RWPE2 (cell line): ENCODE measurements at places on chromosomes 7 and 10.
A peak's percentile ranks its signal among the peaks of the same experiment; 100 is the strongest.

- no peak overlapping the region for H3K4me3 ChIP-seq
- H3K36me3 ChIP-seq, result no peaks in the 10 kb centered on the region
- no peaks in the 10 kb centered on the region for H3K27me3 ChIP-seq
- no peak for DNase-seq
These were observed 133.7 kb downstream of the FOXP2 start for GRCh38 chr7:114548081-114548980.

- DNase-seq, result no peak
- no peak overlapping the region for H3K4me3 ChIP-seq
- H3K27ac ChIP-seq, result no peak overlapping the region
- no peaks in the 10 kb centered on the region for H3K36me3 ChIP-seq
These were observed 7.0 kb upstream of the GNAI1 start for GRCh38 chr7:80127412-80128160.

- H3K27ac ChIP-seq, result peak overlapping the region; percentile 28
- H3K27me3 ChIP-seq, result no peaks in the 10 kb centered on the region
- peaks cover 32% of the 10 kb centered on the region for H3K4me1 ChIP-seq
- H3K36me3 ChIP-seq, result no peaks in the 10 kb centered on the region
These were observed 61.0 kb upstream of the NFE2L3 start for GRCh38 chr7:26090927-26091519.

GRCh38 chr7:106678795-106679152 lies 17.8 kb upstream of the CCDC71L start:
- no peaks in the 10 kb centered on the region for H3K36me3 ChIP-seq
- peak overlapping the region; percentile 31 for H3K27ac ChIP-seq
- DNase-seq, result no peak
- H3K4me3 ChIP-seq, result no peak overlapping the region

- H3K36me3 ChIP-seq, result peaks cover 50% of the 10 kb centered on the region
- no peaks in the 10 kb centered on the region for H3K27me3 ChIP-seq
- H3K4me3 ChIP-seq, result no peak overlapping the region
- DNase-seq, result no peak
- no peak overlapping the region for H3K27ac ChIP-seq
- H3K4me1 ChIP-seq, result no peaks in the 10 kb centered on the region
These were observed 29.6 kb downstream of the MKI67 start for GRCh38 chr10:128096486-128097199.

- DNase-seq, result no peak
- no peaks in the 10 kb centered on the region for H3K27me3 ChIP-seq
- no peaks in the 10 kb centered on the region for H3K4me1 ChIP-seq
- H3K27ac ChIP-seq, result no peak overlapping the region
- no peak overlapping the region for H3K4me3 ChIP-seq
- no peaks in the 10 kb centered on the region for H3K36me3 ChIP-seq
These were observed 112.1 kb upstream of the SDK1 start for GRCh38 chr7:3188946-3189345.

- peak; percentile 64 for DNase-seq
- H3K4me3 ChIP-seq, result no peak overlapping the region
- peaks cover 18% of the 10 kb centered on the region for H3K4me1 ChIP-seq
- H3K27ac ChIP-seq, result peak overlapping the region; percentile 58
- no peaks in the 10 kb centered on the region for H3K36me3 ChIP-seq
These were observed 32.9 kb upstream of the SDK1 start for GRCh38 chr7:3267966-3268690.

- no peak for DNase-seq
- no peaks in the 10 kb centered on the region for H3K27me3 ChIP-seq
- peaks cover 35% of the 10 kb centered on the region for H3K36me3 ChIP-seq
- no peak overlapping the region for H3K4me3 ChIP-seq
- peak overlapping the region; percentile 85 for H3K27ac ChIP-seq
- peaks cover 12% of the 10 kb centered on the region for H3K4me1 ChIP-seq
These were observed 3.2 kb downstream of the DNAJB6 start for GRCh38 chr7:157339777-157340677.

DNA sequence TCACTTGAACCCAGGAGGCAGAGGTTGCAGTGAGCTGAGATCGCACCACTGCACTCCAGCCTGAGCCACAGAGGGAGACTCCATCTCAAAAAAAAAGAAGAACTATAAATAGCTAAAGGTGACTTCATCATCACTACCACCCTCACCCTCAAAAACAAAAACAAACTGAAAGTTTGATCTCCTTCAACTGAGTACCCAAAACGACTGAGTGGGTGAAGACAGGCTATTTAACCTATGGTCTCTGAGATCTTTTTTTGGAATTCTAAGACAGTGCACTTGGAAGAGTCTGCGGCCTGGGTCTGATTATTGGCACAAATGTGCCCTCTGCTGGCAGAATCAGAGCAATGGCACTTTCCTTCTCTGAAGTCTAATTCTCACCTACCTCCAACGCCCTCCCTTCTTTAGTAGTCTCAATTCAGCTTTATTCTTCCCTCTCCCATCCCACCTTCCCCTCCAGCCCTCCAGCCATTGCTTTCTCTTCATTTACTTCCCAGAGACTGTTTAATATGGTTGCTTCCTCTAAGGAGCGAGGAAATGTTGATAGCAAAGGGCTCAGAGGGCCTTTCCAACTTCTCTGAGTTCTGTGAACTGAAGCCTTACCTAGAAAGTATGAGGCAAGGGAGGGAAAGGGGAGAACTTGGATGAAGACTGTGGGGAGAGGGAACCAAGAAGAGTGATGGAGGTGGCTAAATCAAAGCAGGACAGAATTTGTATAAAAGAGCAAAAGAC lies 2.9 kb upstream of the MYOZ1 start:
- no peak overlapping the region for H3K4me3 ChIP-seq
- no peak for DNase-seq
- no peak overlapping the region for H3K27ac ChIP-seq
- no peaks in the 10 kb centered on the region for H3K36me3 ChIP-seq
- H3K27me3 ChIP-seq, result no peaks in the 10 kb centered on the region

DNA sequence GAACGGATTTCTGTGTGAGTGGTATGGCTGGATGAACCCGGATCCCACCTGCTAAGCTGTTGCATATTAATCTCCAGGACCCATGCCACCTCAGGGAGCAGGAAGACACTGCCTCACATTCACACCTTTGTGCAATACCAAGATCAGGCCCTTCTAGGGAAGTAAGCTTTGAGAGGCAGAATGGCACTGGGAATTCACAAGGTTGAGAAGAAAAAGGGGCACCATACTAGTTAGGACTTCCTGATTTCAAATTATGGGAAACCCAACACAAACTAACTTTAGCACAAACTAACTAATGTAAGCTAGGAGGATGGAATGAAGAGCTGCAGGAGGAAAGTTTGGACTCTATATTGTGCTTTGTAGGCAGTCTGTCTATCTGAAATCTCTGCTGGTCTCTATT lies 71.3 kb downstream of the TBXAS1 start:
- no peaks in the 10 kb centered on the region for H3K27me3 ChIP-seq
- no peaks in the 10 kb centered on the region for H3K36me3 ChIP-seq
- no peak overlapping the region for H3K27ac ChIP-seq
- no peaks in the 10 kb centered on the region for H3K4me1 ChIP-seq

GRCh38 chr10:15630353-15630752 lies 89.4 kb downstream of the ITGA8 start:
- H3K27me3 ChIP-seq, result no peaks in the 10 kb centered on the region
- no peak for DNase-seq
- no peaks in the 10 kb centered on the region for H3K4me1 ChIP-seq
- H3K36me3 ChIP-seq, result no peaks in the 10 kb centered on the region
- H3K27ac ChIP-seq, result no peak overlapping the region

GRCh38 chr7:2287745-2288144 lies 26.5 kb downstream of the SNX8 start:
- H3K27me3 ChIP-seq, result no peaks in the 10 kb centered on the region
- no peak for DNase-seq
- no peaks in the 10 kb centered on the region for H3K36me3 ChIP-seq
- H3K4me3 ChIP-seq, result no peak overlapping the region

DNA sequence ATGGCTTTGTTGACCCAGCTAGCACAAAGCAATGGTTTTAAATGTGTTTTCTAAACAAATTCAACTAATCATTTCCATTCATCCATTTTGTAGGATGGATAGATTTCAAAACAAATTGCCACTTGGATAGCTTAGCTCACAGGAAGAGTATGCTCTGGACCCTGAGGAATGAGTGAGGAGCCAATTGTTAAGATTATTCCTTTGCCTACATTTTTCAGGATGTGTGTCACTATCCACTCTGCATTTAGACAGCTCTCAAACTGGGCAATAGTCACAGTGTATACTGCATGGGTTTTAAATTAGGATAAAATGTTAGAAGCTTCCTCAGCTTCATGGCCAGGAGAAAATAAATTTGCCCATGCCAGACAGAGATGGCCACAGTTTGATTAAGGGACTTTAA lies 605.6 kb upstream of the TEX47 start:
- H3K27me3 ChIP-seq, result no peaks in the 10 kb centered on the region
- DNase-seq, result no peak
- no peaks in the 10 kb centered on the region for H3K4me1 ChIP-seq
- H3K4me3 ChIP-seq, result no peak overlapping the region

DNA sequence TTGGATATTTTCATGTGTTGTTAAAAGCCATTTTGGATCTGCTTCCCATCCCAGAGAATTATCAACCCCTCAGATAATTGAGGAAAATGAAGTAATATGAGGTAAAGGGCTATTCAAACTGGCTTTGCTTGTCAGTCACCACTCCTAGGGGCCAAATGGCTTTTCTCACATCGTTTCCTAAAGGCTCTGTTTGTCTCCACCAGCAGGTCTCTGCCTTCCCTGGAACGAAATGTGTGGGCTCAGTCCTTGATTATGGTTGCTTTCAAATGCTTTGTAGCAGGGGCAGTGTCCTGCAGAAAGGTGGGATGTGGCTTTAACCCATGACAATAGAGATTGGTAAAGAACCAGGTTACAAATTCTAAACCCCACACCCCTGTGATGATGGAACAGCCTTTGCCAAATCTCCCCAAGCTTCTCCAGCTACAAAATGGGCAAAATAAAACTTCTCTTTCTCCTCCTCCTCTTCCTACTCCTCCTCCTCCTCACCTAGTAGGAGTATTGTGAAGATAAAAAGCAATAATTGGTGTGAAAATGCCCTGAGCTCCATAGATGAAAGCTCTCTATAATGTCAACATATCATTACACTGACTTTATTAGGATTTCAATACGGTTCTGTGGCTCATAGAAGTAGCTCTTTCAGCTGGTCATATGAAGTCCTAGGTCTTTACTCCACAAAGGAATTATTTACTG lies 127.6 kb downstream of the CHN2 start:
- no peak for DNase-seq
- H3K4me1 ChIP-seq, result no peaks in the 10 kb centered on the region
- H3K36me3 ChIP-seq, result no peaks in the 10 kb centered on the region
- H3K27ac ChIP-seq, result no peak overlapping the region

- DNase-seq, result no peak
- H3K36me3 ChIP-seq, result no peaks in the 10 kb centered on the region
- no peaks in the 10 kb centered on the region for H3K4me1 ChIP-seq
- H3K27ac ChIP-seq, result no peak overlapping the region
These were observed 77.1 kb downstream of the MTPN start for GRCh38 chr7:135900065-135900546.

- DNase-seq, result no peak
- H3K36me3 ChIP-seq, result peaks cover 92% of the 10 kb centered on the region
- H3K27ac ChIP-seq, result no peak overlapping the region
- no peak overlapping the region for H3K4me3 ChIP-seq
- no peaks in the 10 kb centered on the region for H3K27me3 ChIP-seq
- no peaks in the 10 kb centered on the region for H3K4me1 ChIP-seq
These were observed 32.9 kb upstream of the CRYGN start for GRCh38 chr7:151472644-151473380.

DNA sequence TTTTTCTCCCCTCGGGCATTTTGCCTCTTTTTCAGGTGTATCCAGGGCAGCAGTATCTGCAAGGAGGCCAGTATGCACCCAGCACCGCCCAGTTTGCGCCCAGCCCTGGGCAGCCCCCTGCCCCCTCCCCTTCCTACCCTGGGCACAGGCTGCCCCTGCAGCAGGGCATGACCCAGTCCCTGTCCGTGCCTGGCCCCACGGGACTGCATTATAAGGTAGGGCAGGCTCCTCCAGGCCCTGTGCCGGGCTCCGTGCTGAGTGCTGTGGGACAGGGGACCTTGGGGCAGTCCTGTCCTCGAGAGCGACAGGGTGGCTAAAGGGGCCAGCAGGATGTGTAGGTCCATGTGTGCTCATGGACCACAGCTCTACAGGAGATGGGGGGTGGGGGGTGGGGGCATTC lies 10.6 kb downstream of the ZMIZ2 start:
- H3K4me3 ChIP-seq, result no peak overlapping the region
- peaks cover 7% of the 10 kb centered on the region for H3K4me1 ChIP-seq
- peaks cover 46% of the 10 kb centered on the region for H3K36me3 ChIP-seq
- no peak overlapping the region for H3K27ac ChIP-seq

DNA sequence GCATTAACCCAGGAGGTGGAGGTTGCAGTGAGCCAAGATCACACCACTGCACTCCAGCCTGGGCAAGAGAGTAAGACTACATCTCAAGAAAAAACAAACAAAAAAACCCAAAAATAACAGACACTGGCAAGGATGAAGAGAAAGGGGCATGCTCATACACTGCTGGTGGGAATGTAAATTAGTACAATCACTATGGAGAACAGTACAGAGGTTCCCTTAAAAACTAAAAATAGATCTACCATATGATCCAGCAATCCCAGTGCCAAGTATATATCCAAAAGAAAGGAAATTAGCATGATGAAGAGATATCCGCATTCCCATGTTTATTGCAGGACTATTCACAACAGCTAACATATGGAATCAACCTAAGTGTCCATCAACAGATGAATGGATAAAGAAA lies 66.4 kb upstream of the PLA2G12B start:
- no peak overlapping the region for H3K4me3 ChIP-seq
- DNase-seq, result no peak
- H3K27me3 ChIP-seq, result no peaks in the 10 kb centered on the region
- no peaks in the 10 kb centered on the region for H3K4me1 ChIP-seq
- no peak overlapping the region for H3K27ac ChIP-seq
- peaks cover 58% of the 10 kb centered on the region for H3K36me3 ChIP-seq

GRCh38 chr7:118938845-118939244 lies 714.3 kb downstream of the ANKRD7 start:
- H3K27me3 ChIP-seq, result no peaks in the 10 kb centered on the region
- no peak for DNase-seq
- no peak overlapping the region for H3K4me3 ChIP-seq
- no peak overlapping the region for H3K27ac ChIP-seq
- H3K36me3 ChIP-seq, result no peaks in the 10 kb centered on the region

GRCh38 chr10:103854686-103855391 lies 537 bp downstream of the SH3PXD2A start:
- H3K27ac ChIP-seq, result peak overlapping the region; percentile 89
- peaks cover 43% of the 10 kb centered on the region for H3K4me1 ChIP-seq

GRCh38 chr10:61942604-61943461 lies 41.3 kb downstream of the ARID5B start:
- peaks cover 18% of the 10 kb centered on the region; the same call in 1 of the 2 replicates for H3K36me3 ChIP-seq
- no peaks in the 10 kb centered on the region for H3K27me3 ChIP-seq
- peak overlapping the region; percentile 12 for H3K4me3 ChIP-seq
- H3K27ac ChIP-seq, result peak overlapping the region; percentile 90

- H3K4me3 ChIP-seq, result no peak overlapping the region
- H3K27ac ChIP-seq, result no peak overlapping the region
- H3K4me1 ChIP-seq, result no peaks in the 10 kb centered on the region
- H3K27me3 ChIP-seq, result no peaks in the 10 kb centered on the region
- no peak for DNase-seq
- H3K36me3 ChIP-seq, result no peaks in the 10 kb centered on the region
These were observed 59.6 kb downstream of the PTPRN2 start for GRCh38 chr7:158527915-158528502.

DNA sequence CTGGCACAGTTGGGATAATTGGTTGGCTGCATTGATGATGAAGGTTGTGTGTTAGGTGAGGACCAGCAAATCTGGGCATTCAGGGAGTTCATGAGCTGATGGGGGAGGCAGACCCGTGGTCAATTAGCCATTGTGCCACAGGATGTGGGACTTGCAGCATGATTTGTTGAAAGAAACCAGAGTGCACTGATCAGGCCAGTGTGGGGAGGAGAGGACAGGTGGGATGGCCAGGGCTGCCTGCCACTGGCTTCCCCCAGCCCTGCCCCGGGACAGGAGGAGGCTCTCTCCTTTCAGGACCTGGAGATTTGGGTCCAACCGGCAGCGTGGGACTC lies 4.3 kb downstream of the CLIP2 start:
- no peaks in the 10 kb centered on the region for H3K4me1 ChIP-seq
- H3K4me3 ChIP-seq, result no peak overlapping the region
